CD4-positive, alpha-beta T cell treated with Interleukin-4 for 4 hours (primary cell): ENCODE measurements at places on chromosomes 3 and 15.

DNA sequence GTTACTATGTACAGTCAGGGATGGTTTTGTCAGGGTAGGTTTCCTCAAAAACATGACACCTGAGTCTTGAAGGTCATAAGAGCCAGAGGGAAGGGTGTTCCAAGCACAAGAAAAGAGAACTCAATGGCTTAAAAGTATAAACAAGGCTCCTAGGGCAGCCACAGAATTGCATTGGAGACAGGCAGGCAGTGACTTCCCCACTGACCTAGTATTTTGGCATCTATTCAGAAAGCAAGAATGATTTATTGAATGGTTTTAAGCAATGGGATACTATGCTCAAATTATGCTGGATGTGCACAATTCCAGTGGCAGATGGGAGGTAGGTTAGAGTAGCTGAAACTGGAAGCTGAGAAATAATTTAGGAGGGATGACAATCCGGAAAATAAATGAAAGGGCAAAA lies 54.0 kb downstream of the TSC22D2 start:
- no peak for DNase-seq

DNA sequence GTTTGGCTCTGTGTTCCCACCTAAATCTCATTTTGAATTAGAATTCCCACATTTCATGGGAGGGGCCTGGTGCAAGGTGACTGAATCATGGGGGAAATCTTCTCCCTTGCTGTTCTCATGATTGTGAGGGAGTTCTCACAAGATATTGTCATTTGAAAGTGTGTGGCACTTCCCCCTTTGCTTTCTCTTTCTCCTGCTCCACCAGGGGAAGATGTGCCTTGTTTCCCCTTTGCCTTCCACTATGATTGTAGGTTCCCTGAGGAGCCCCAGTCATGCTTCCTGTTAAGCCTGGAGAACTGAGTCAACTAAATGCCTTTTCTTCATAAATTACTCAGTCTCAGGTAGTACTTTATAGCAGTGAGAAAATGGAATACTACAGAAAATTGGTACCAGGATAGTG lies 157.2 kb upstream of the TPRG1 start:
- DNase-seq, result no peak

DNA sequence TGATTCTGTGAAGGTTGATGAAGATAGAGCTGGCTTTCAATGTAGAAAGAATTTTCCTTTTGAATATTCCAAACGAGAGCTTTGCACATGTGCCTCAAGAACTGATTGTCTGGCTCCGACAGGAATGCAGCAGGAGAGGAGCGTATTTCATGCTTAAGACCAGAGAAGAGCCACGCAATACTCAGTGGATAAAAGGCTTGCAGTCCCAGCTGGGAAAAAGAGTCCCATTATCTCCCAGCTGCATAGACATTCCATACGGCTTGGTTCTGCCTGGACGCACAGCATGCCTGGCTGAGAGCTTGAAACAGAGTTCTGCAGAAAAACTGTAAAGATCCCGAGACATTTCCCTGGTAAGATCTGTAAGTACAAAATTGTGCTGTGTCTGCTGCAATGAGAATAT lies at the start of gene CNTN6:
CNTN6 (plus strand) TSS at position 254 of the 400 bp plus-strand sequence. CDS start 54,985 bp downstream, outside the sequence.
- DNase-seq, result no peak

DNA sequence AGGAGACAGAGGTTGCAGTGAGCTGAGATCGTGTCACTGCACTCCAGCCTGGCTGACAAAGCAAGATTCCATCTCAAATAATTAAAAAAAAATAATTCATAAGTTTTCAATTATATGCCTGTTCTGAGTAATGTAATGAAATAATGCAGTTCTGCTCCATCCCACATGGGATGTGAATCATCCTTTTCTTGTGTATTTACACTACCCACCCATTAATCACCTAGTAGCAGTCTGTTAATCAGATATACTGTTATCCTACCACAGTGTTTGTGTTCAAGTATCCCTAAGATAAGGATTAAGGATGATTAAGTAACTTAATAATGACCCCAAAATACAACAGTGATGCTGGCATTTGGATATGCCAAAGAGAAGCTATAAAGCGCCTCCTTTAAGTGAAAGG lies 38.8 kb downstream of the PIGB start:
- no peak for DNase-seq

DNA sequence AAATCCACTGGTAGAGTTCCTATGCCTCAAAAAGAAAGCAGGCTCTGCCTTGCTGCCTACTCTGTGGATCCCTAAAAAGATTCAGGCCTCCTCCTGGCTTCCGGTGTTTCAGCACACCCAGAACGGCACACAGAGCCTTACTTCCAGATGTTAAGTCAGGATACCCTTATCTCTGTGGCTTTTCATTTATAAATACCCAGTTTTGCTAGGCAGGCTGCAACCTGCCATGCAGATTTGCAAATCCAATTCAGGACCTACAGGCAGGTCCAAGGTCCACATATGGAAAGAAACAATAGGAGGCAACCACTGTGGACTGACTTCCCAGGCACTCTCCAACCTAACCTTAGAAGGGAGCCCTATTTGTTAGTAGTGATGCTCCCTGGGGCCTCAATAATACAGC lies 30.7 kb downstream of the EFL1 start:
- DNase-seq, result no peak

DNA sequence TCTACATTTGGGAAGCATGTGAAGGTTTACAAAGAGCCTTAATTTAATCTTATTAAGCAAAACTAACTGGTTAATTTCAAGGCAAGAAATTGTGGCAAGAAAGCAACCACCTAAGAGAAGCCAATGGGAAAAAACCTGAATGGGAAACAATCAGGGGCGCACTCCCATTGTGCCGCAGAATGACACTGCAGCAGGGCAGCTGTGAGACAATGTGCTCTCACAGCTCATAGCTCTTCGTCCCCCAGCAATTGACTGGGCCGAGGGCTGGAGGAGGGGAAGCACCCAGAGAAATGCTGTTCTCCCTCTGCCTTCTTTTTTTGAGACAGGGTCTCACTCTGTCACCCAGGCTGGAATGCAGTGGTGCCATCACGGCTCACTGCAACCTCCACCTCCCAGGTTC lies 93.3 kb upstream of the RAD18 start:
- no peak for DNase-seq
